ENCODE measurements at places on chromosomes 16 and 17.

GRCh38 chr17:76196675-76197074 lies 43.6 kb downstream of the RNF157 start:
- no peak for DNase-seq

DNA sequence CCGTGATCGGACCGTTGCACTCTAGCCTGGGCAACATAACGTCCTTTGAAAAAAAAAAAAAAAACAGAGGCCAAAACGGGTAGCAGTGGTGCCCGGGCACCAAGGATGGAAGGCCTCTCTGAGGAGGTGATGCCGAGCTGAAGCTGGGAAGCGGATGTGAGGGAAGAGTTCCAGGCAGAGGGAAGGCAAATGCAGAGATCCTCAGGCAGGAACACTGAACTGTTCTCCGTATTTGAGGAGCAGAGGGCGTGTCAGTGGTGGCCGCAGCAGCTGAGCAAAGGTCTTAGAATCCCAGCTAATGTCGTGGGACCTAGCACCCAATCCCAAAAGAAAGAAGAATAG lies 656 bp upstream of the KCTD13 start:
- DNase-seq = no peak

- DNase-seq = peak; percentile 58
Observed at GRCh38 chr17:39225959-39226683, 376 bp upstream of the STAC2 start.

DNA sequence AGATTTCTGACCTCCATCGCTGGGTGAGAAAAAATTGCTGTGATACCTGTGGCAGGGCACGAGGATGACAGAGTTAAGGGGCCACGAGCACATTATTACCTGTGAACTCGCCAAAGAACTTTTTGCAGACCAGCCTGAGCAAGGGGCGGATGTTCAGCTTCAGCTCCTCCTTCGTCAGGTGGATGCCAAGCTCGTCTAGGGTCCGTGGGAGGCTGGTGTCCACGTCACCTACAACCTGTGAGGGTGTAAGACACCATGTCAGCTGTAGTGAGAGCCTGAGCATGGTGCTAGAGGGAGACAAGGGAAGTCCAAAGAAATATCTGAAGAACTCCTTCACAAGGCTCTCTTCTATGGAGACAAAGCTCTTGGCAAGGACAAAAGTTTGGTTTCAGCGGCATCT lies 17.1 kb downstream of the HIGD1B start:
- DNase-seq = no peak

GRCh38 chr16:17564856-17565255 lies 94.1 kb upstream of the XYLT1 start:
- no peak for DNase-seq

DNA sequence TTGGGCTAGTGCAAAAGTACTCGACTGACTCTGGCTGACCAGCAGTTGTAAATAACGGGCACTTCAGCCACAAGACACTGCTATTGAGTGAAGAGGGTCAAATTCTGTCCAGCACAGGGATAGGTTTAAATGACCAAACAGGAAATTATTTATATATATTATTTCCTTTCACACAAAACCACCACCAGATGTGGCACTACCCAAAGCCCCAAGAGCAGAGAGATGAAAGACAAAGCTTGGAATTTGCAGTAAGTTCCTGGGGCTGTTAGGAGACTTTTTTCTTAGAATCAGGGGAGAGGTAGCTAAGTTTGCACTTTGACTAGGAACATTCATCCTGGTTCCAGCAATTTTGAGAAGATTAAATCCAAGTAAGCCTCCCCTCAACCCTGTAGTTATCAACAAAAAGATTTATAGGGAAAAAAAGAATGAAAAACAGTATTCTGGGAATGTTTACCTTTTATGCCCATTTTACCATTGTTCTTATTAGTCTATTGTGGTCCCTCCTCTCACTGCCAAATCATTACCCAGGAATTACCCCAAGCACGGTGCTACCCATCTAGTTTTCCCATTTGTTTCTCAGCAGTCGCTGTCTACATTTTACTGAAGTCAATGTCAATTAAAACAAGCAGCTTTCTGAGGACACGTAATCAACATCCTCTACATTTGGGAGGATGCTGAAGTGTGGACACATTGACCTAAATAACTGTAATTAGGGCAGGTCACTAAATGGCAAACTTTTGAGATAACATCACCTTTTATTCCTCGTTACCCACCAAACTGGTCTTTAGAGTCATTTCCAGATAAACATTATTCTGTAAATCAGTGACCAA lies 43.5 kb downstream of the GRB7 start:
- no peak for DNase-seq

GRCh38 chr17:8044819-8045810 lies 6.3 kb downstream of the ALOX15B start:
- DNase-seq = no peak

GRCh38 chr16:83095941-83096692 lies 469.3 kb downstream of the CDH13 start:
- no peak for DNase-seq

DNA sequence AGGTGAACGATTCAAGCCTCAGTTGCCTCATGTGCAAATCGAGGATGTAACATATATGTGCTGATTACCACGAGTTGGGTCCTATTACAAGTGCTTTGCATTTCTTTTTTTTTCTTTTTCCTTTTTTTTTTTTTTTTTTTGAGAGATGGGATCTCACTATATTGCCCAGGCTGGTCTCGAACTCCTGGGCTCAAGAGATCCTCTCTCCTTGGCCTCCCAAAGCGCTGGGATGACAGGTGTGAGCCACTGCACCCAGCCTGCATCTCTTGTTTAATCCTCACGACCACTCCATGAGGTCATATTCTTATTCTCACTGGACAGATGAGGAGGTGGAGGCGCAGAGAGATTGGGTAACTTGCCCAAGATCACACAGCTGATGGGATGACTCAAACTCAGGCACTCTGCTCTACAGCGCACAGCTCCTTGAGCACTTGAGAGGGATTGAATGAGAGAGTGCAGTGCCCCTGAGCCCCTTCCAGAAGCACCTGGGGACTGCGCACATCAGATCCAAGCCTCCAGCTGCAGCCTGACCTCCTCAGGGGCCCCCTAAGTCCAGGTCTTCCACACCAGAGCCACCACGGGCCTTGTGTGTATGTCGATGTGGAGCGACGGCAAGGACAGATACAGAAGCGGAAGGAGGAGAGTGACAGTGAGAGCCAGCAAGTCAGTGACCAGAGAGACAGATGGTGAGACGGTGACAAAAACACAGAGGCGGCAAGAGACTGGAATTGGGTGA lies 4.9 kb downstream of the STX1B start:
- DNase-seq = no peak

- DNase-seq = no peak
Observed at GRCh38 chr17:835263-835662, 53.1 kb downstream of the MRM3 start.

DNA sequence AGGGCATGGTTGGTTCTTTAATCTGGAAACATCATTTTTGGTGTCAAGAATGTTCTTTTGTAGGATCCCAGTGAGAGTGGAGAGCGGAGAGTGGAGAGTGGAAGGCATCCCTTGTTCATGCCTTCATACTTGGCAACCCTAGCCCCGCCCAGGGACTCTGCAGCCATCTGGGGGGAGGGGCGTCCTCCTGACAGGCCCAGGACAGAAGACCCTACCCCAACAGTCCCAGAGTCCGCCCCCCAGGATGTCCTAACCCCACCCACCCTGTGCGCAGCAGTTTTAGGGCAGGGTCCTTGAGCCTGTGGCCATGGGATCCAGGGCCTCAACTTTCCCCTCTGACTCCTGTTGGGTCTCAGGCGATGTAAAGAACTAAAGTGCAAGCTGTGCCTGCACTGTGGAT lies 4.5 kb downstream of the SLC26A11 start:
- DNase-seq = no peak

- DNase-seq = peak; percentile 15
Observed at GRCh38 chr17:10879190-10879836, 41.4 kb upstream of the PIRT start.

DNA sequence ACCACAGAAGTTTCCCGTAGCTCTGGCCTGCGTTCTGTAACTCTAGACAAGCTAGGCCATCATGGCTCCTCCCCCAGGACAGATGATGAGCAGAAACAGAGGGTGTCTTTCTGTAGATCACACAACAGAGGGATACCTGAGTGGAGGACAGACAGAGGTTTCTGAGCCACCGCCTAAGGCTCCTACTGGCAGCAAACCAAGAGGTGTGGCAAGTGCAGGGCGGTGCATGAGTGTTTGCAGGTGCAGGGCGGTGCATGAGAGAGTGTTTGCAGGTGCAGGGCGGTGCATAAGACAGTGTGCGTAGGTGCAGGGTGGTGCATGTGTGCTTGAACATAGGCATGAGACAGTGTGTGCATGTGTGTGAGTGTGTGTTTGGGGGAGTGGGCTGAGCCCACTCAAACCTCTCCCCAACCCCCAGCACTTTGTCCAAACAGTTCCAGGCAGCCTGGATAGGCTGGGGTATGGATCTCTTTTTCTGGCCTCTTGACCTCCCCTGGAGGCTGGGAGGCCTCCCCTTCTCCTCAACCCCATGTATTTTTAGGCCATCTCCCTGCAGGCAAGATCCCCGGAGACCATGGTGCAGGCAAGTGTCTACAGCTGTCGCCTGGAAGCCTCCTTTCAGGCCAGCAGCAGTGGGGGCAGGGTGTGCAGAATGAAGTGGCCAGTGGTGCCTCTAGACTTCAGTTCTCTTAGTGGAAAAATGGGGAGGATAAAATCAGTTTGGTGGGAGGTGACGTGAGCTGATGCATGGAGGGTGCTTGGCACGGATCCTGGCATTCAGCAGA lies 53.4 kb upstream of the CBX4 start:
- DNase-seq = no peak

DNA sequence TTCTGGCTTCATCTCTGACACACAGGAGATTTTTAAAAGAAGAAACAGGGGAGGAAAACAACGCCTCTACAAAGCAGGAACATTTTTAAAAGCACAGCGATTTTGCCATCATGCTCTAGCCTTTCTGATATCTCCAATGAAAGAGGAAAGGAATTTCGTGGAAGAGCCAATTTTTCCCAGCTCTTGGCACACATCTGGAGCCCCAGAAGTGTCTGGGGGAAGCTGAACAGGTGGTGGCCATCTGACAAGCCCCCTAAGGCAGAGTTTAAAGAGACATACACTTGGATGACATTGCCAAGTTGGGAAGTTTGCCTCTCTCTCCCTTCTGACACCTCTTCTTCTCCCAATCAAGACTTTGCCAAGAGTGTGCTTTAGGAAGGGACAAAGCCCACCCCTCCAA lies 82.1 kb downstream of the CCT6B start:
- no peak for DNase-seq

- DNase-seq = no peak
Observed at GRCh38 chr17:21127509-21128077, 829 bp downstream of the DHRS7B start.

- DNase-seq = no peak
Observed at GRCh38 chr17:68868708-68869107, 86.5 kb downstream of the ABCA8 start.

DNA sequence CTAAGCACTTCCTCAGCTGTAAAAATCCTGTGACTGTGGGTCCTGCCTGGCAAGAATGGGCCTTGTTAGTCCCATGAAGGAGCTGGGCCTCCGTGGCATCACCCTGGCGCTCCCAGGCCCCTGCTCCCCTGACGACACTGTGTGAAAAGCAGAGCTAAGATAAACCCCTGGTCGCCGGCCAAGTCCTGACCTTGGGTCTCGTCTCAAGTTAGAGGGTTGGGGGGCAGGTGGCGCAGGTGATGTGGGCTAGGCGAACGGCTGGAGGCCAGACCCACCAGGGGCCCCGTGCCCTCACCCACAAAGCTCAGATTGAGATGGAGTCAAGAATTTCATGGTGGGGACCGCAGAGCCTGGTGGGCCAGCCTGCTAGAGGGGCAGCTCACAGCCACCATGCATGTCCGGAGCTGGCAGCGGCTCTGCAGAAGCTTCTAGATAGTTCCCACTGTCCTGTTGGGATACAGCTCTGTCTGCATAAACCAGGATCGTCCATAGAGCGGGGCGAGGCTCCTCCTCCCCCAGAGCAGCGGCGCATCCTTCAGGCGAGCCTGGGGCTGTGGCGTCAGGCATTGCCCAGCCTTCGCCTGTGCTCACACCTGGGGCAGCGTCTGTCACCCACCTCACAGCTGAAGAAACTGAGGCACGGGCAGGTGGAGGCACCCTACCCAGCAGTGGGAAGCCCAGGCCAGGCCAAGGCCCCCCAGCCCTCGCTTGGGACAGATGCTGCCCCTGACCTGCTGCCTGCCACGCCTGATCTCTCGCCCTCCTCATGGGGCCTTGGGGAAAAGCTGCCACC lies 12.0 kb downstream of the CYBC1 start:
- DNase-seq = no peak

DNA sequence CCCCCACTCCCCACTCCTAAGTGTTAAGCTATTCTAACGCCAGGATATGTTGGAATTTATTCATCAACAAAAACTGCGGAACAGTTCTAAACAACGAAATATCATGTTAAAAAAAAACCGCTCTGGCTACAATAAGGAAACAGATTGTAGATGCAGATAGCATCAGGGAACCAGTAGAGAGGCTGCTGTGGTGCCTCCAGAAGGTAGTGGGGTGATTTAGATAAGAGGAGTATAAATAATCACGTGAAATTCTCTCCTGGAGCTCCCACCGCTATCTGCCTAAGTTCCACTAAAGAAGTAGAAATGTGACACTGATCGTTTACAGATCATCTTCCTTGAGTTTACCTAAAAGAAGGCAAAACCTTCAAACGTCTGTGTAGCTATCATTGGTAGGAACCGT lies 8.0 kb downstream of the AHSP start:
- no peak for DNase-seq

- peak; percentile 42 for DNase-seq
Observed at GRCh38 chr16:11563493-11564040, 23.2 kb downstream of the LITAF start.

DNA sequence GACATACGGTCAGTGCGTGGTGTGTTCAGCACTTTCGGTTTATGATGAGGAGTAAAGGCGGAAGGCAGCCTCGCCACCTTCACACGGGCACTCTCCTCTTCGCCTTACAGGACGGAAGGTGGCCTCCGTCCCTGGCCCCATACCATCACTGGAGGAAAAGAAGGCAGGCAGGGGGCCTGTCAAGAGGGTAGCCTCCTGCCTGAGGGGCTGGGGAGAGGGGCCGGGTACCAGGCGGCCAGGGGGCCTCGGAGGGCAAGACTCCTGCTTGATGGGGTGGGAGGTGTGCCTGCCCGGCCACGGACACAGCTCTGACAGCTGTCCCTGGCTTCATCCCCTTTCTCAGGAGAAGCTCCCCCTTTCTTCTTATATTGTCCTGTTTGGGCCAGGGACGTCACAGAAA lies 15.6 kb upstream of the SLC38A8 start:
- DNase-seq = no peak

GRCh38 chr17:75346906-75347305 lies 57.7 kb upstream of the SLC25A19 start:
- DNase-seq = peak; percentile 59

- DNase-seq = no peak
Observed at GRCh38 chr17:64328859-64329531, 61.7 kb downstream of the PECAM1 start.

- DNase-seq = no peak
Observed at GRCh38 chr17:74512036-74512435, 19.2 kb downstream of the CD300LB start.

- DNase-seq = no peak
Observed at GRCh38 chr16:87332150-87332549, 15.0 kb upstream of the C16orf95 start.

DNA sequence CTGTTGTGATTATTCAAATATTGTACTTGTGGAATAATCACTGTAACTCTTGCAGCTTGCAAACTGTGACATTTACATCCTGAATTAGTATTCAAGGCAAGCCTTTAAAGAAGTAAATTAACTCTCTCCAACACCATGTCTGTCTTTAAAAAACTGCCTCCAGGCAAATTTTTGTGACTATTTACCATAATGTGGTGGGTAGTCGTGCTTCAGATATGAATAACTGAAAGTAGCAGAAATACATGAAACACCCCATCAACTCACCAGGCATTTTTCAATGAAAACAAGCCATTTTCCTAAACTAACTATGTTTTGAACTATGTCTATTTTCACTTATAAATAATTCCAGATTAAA lies 217.4 kb upstream of the PSMD7 start:
- DNase-seq = no peak
